OCI-M1 (cell line): ENCODE measurements at places on chromosomes 12 and 14.
A peak's percentile ranks its signal among the peaks of the same experiment; 100 is the strongest.

GRCh38 chr12:99418379-99418778, 229.2 kb upstream of the GARIN6 start:
- no peak for DNase-seq

DNA sequence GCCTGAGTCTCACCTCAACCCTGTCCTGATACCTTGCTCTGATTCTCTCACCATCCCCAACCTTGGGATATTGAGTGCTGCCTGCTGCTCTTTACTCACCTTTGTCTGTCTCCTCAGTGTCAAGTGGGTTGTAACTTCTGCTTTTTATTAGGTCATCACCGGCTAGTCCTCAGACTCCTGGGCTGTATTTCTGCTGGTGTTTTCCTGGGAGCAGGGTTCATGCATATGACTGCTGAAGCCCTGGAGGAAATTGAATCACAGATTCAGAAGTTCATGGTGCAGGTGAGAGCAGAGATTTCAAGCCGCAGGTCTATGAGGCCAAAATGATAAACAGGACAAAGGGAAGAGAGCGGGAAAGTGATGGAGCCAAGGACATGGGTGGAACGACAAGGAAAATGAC, 498 bp downstream of the SLC39A2 start:
- DNase-seq, result no peak

DNA sequence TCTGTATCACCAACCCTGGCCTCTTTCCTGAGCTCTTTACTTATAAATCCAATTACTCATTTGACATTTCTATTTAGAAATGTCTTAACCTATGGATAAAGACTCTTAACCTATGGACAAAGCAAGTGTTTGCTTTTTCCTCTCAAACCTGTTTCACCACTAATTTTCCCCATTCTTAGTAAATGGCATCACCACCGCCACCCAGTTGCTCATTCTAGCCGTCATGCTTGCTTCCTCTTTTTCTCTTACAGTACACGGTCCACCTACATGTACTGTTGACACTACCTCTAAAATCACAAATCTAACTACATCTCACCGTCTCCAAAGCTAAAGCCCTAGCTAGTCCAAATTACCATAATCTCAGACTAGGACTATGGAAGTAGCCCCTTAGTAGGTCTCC, 60.0 kb downstream of the CAPS2 start:
- peak; percentile 21 for DNase-seq

- DNase-seq, result no peak
These were observed 8.6 kb downstream of the TMEM179 start for GRCh38 chr14:104595911-104596450.

GRCh38 chr14:50521912-50522341, 10.4 kb downstream of the MAP4K5 start:
- no peak for DNase-seq

GRCh38 chr14:30928462-30928861, 54.1 kb downstream of the COCH start:
- peak; percentile 44 for DNase-seq

DNA sequence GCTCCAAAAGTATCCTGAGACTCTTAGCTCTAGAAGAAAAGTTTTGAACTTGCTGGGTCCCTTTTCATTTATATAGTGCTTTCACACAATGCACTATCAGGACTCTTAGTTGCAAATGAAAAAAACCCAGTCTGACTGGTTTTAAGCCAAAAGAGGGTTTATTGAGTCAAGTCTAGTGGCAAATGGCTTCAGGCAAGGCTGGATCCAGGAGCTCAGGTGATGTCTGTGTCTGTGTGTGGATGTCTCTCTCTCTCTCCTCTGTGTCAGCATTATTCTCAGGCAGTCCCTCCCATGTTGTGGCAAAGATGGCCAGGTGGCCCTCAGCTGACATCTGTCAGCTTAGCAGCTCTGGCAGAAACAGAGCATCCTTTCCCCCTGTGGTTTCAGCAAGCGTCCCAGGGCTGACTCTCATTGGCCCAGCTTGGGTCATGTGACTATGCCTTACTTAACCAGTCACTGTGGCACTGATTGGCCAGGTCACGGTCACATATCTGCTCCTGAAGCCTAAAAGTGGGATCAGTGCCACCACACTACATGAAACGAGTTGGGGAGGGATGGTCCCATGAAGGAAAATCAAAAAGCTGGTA, 6.2 kb downstream of the TMEM120B start:
- DNase-seq, result no peak

GRCh38 chr14:99190696-99191394, 81.2 kb downstream of the BCL11B start:
- DNase-seq, result no peak

- no peak for DNase-seq
These were observed 9.9 kb upstream of the FICD start for GRCh38 chr12:108505129-108505528.

DNA sequence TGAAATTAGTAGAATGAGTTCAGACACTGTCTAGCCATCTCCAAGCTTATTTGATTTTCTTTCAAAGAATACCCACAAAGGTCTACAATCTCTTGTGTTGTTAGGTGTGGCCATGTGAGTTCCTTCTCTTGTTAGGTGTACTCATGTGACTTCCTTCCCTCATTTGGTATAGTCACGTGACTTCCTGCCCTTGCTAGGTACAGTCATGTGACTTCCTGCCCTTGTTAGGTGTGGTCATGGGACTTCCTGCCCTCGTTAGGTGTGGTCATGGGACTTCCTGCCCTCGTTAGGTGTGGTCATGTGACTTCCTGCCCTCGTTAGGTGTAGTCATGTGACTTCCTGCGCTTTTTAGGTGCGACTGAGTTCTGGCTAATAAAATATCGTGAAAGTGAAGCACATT, 179.6 kb downstream of the TMX1 start:
- no peak for DNase-seq

- peak; percentile 33 for DNase-seq
These were observed 42.4 kb upstream of the EMP1 start for GRCh38 chr12:13154027-13154538.

- no peak for DNase-seq
These were observed 62.3 kb downstream of the PRKD1 start for GRCh38 chr14:29865299-29865698.

DNA sequence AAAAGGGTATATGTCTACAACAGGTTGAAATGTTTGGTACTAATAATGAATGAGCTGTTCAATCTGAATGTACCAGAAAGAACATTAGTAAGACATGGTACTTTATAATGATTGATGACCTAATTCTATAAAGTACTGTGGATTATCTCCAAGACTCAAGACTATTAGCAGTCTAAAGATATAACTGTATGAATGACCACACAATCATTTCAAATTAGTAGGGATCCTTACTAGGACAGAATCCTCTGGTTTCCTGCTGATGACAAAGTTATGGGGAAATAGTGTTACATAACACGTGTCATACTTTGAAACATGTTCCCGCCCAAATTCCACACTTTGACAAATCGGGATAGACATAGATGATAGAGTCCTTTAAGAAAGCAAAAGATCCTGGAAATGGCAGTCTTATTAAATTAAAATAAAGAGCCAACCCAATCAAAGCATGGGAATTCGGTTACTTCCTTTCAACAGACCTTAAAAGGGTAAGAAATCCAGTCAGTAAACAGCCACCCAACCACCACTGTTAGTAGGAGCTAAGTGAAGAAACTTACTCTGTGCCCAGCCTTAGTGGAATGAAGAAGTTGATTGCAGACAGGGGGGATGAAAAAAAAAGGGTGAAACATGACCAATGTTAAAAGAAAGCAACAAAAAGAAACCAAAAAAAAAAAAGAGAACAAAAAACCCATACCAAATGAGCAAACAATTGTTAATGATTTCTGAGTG, 2.8 kb downstream of the VPS29 start:
- peak; percentile 69 for DNase-seq

- peak; percentile 66 for DNase-seq
These were observed 100.7 kb downstream of the DUSP6 start for GRCh38 chr12:89251342-89252271.
